ENCODE measurements at places on chromosomes 3 and 15.
A peak's percentile ranks its signal among the peaks of the same experiment; 100 is the strongest.

DNA sequence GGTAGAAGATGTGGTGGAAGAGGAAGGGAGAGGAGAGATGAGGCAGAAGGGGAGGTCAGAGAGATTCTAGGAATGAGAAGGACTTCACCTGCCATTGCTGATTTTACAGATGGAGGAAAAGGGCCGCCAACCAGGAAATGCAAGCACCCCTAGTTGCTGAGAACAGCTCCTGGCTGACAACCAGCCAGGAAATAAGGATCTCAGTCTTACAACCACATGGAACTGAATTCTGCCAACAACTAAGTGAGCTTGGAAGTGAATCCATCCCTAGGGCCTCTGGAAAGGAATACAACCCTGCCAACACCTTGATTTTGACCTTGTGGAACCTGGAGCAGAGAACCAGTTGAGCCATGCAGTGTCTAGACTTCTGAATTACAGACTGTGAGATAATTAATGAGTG, 86.6 kb downstream of the EDEM1 start:
- no peak for DNase-seq

DNA sequence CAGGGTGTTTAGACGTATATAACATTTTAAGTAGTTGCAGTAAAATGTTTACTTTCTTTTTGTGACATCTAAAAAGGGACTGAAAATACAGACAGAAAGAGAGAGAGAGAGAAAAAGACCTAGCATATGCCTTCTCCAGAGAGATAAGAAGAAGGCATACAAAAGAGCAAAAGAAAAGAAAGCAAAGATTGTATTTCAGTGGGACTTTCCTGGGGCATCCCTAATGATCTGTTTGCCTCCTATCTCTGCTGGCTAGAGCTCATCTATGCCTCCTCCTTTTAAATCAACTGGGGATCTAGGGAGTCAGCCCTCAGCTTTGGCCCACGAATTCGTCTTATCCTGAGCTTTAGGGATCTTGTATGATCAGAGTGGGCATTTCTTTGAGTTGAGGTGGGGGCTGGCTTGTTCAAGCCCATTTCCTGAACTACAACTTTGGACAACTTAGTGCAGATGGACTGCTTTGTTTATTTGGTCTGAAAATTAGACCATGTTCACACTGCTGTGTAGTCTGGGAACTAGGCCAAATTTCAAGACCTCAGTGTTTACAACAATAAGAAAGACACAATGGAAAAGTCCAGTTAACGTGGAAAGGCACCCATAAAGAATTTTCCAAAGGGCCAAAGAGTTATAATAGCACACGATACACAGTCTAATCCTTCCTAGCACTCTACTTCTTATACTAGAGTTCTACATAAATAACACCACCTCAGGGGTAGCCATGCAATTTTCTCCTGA, 61.0 kb downstream of the ATP8B4 start:
- no peak for DNase-seq

DNA sequence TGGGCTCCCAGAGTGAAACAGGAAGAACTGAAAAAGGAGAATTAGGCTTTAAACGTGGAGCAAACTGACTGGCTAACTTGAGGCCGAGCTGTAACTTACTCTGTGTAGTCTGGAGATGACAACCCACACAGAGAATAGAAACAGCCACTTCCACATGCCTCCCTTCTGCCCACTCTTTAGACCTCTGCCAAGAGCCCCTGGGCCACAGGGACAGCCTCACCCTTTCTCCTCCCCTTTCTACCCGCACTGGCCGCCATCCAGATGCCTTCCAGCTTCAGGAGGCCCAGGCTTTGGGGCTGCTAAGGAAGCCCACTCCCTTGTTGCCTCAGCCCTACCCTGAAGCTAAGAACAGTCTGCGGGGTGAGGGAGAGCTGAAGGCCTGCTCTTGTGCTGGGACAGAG, 6.8 kb downstream of the ARHGAP31 start:
- no peak for DNase-seq

DNA sequence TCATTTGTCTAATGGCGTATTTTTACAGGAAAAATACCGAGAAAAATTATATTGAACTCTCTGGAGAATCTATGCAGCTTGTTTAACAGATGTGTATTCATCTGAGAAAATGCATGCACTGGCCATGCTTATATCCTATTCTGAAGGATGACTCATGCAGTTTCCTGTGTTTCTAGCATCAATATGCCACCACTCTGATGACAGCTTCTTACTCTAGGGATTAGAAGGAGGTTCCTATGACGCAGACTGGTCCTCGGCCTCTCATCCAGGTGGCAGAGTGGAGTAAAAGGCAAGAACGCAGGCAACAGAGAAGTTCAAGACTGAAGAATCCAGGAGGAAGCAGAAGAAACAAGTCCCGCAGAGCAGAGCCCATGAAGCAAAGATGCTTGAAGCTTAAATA, 910.0 kb upstream of the ROBO1 start:
- peak; percentile 39 for DNase-seq

GRCh38 chr3:195771646-195772300, 40.0 kb downstream of the MUC4 start:
- no peak for DNase-seq

- peak; percentile 67 for DNase-seq
Measured at GRCh38 chr15:45457641-45458539, 64.7 kb downstream of the SLC30A4 start.

GRCh38 chr3:111081008-111081545, 9.5 kb downstream of the NECTIN3 start:
- no peak for DNase-seq

GRCh38 chr3:175238801-175239200, 379.7 kb downstream of the NAALADL2 start:
- no peak for DNase-seq

Measured in fibroblast of skin of left quadriceps (primary cell).